ENCODE measurements at places on chromosomes 7 and 10. TPM values are rescaled to one million over a fixed set of nuclear protein-coding genes. Genes with fewer than 3 reads are reported as not detected.

GRCh38 chr10:106978756-106979155 is 185.8 kb downstream of the SORCS1 start:
- no peak overlapping the region for H3K4me3 ChIP-seq
- H3K4me1 ChIP-seq: peaks cover 22% of the 10 kb centered on the region
- no peak for DNase-seq
- no peak overlapping the region for H3K27ac ChIP-seq

DNA sequence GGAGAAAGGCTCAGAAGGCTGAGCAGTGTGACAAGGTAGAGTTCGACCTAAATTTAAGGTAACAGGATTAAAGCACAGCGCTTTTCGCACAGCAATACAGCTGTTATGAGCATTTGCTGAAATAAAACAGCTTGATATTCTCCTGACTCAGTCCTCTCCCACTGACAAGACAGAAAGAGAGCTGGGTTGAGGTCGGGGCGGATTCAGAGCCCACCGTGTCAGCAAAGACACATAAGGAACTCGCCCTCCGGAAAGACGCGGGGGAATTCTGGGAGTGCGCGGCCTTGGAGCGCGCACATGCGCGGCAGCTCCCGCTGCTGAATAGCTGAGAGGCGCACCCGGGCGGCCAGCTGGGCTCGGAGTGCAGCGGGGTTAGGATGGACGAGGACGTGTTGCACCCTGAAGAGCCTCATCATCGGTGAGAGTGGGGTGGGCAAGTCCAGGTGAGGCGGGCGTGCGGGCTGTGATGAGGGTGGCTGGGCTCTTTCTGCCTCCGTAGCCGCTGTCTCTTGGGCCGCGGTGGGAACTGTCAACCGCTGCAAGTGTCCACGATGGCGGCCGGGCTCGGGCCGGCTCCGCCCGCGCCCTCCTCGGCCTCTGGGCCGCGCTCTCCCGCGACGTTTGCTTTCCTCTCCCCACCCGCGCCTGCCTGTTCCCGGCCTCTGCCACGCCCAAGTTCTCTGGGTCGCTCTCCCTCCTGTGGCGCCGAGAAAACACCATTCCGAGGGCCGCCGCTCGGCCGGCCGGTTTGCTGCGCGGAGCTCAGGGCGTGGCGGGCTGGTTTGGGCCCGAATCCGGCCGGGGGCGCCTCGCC is 120.6 kb downstream of the LYZL1 start:
- peaks cover 10% of the 10 kb centered on the region for H3K36me3 ChIP-seq
- no peaks in the 10 kb centered on the region for H3K4me1 ChIP-seq
- no peaks in the 10 kb centered on the region for H3K27me3 ChIP-seq
- no peak for DNase-seq
- no peak overlapping the region for H3K4me3 ChIP-seq

- DNase-seq: no peak
- peak overlapping the region; percentile 43 for H3K27ac ChIP-seq
- no peaks in the 10 kb centered on the region for H3K27me3 ChIP-seq
Measured at GRCh38 chr7:75048435-75049379, 24.9 kb downstream of the RCC1L start.

DNA sequence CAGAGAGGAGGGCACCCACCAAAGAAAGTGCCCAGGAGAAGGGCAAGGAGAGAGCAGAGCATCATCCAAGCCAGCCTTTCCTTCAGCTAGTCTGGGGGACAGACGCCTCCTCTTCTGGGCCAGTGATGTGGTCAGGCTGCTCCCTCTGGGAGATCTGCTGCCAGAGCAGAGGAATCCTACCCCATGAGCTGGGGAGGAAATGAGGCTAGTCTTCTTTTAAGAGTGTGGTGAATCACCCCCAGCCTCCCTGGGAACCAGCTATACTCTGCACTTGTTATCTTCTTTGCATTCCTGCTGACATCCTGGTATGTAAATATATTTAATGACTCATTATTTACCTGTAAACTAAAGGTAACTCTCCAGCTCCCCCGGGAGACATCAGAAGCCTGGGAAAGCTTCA is 41.6 kb upstream of the EPHB6 start:
- DNase-seq: no peak
- H3K27me3 ChIP-seq: peaks cover 30% of the 10 kb centered on the region
- no peaks in the 10 kb centered on the region for H3K36me3 ChIP-seq
- peak overlapping the region; percentile 60 for H3K27ac ChIP-seq
- peaks cover 14% of the 10 kb centered on the region for H3K4me1 ChIP-seq

Gene PSMA2
- 72.3 TPM for total RNA-seq

DNA sequence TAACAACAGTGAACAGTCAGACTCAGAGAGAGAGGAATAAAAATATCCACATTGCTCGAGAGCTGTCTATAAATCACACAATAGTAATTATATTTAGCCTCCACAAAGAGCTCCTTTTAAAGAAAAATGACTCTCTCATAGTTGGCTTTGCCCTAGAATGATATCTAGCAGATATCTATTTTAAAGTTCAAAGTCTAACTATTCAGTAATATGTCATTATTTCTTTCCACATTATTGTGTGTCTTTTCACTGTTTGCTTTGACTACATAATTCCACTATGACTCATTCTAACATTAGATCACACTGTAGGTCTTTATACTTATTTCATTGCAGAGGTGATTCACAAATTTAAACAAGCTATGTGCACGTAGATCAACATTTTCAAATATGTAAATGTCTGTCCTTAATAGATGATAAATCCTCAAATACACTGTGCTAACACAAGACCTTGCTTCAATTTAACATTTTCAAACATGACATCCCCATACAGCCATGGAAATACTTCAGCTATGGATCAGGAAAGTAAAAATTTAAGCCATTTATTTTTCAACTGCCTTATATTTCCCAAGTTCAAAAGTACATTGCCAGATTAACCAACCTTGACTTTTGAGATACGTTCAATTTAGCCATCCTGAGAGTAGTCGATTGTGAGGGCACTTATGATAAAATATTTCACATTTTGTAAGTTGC is 99.9 kb upstream of the AKR1E2 start:
- H3K4me1 ChIP-seq: peaks cover 14% of the 10 kb centered on the region
- H3K27ac ChIP-seq: peak overlapping the region; percentile 57
- DNase-seq: no peak
- H3K4me3 ChIP-seq: no peak overlapping the region
- no peaks in the 10 kb centered on the region for H3K36me3 ChIP-seq

DNA sequence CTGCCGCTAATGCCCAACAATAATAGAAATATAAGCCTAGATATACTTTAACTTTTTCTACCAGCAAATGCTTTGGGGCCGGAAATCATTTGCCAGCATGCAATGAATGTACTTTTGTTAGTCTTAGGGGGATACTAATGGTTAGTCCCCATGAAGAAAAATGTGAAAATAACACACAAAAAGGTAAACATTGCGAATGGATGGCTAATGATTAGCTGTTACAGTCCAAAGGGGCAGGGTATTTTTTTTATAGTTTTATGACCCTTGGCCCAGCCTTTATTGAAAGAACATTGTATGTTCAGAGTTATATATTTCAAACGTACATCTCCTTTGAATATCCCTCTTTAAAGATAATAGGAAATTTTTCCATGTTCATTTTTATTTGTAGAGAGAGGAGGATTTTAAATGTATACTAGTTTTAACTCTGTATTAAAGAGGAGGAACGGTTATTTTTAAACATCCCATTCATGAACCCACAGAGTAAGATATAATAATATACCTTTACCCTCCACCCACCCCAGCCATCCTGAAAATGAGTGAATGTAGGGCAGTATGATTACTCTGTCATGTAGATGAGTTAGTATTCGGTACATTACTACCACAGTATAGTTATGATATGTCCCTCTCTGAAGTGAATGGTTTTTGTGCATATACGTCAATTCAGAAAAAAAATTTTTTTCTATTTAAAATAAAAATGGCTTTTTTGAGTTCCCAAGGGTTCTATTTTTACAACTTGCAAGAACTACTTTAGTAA is 63.6 kb downstream of the ARID5B start:
- H3K27me3 ChIP-seq: no peaks in the 10 kb centered on the region
- no peak for DNase-seq
- peaks cover 48% of the 10 kb centered on the region for H3K4me1 ChIP-seq
- peak overlapping the region; percentile 44 for H3K27ac ChIP-seq
- H3K36me3 ChIP-seq: peaks cover 10% of the 10 kb centered on the region

DNA sequence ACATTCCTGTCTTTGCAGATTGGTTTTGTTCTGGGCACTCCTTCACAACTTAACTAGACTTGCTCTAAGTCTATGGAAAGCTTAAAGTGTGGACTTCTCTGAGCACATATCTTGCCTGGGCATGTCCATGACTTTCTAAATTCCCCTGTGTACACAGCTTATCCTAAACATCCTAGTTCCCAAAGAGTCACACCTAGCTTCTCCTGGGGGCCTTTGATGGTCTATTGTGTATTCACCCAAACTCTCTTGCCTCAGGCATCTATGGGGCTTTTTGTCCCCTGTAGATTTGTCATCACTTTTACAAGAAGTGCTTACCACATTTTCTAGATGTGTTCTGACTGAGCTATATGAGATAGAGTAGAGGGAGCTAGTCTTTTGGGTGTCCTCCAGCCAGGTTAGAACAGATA is 12.2 kb upstream of the ZNF488 start:
- H3K36me3 ChIP-seq: no peaks in the 10 kb centered on the region
- H3K4me3 ChIP-seq: no peak overlapping the region
- no peak for DNase-seq
- no peaks in the 10 kb centered on the region for H3K4me1 ChIP-seq

DNA sequence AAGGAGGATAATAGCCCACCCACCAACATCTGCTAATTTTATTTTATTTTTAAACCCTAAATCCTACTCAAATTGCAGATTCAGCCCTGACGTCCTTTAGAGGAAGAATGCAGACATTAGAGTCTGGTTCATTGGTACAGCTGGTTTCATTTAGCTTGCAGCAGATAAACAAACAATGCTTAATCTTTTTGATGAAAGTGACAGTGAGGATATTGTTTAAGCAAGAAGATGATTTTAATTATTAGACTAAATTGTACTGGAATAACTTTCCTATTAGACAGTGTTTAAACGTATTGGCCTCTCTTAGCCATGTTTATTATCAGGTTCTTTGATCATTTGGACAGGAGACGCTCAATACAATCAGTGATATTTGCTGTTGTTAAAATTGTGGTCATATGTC is 164.8 kb downstream of the CDK14 start:
- peaks cover 15% of the 10 kb centered on the region for H3K4me1 ChIP-seq
- H3K27me3 ChIP-seq: no peaks in the 10 kb centered on the region
- H3K36me3 ChIP-seq: no peaks in the 10 kb centered on the region
- no peak for DNase-seq
- no peak overlapping the region for H3K27ac ChIP-seq

Gene CNNM1
- 0.31 TPM for total RNA-seq

DNA sequence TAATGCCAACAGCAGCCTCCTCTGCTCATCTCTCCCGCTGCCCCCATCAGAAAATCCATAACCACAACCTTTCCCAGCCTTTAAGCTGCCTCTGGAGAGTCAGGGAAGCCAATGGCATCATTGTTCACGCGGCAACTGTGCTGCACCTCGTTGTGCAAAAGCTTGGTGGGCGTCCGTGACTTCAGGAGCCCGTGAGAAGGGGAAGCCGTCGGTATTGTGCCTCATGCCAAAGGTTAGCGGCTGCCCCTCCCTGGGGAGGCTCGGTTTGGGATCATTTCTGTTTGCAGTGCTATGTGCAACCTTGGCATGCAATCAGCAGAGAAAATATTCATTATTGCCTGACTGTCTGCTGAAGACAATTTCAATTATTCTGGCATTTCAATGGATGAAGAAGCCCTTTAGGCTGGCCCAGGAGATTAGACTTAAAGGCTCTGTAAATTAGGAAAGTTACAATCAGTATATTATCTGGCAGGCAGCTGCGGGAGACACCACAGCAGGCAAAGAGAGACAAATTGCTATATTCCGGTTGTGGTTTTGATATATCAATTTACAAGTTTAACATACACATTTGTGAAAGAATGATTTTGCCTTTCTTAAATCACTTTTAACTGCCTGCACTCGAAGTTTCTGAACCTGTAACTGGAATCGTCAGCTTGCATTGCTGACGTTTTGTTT is 244.5 kb downstream of the GATA3 start:
- peaks cover 9% of the 10 kb centered on the region for H3K27me3 ChIP-seq
- no peaks in the 10 kb centered on the region for H3K36me3 ChIP-seq
- H3K27ac ChIP-seq: no peak overlapping the region

Gene ELAPOR2
- total RNA-seq: 54.2 TPM

Gene CACNB2
- total RNA-seq: 13.0 TPM
